ENCODE measurements at places on chromosomes 11 and 22.

- no peak for DNase-seq
Measured at GRCh38 chr11:6362185-6362872, 27.9 kb upstream of the SMPD1 start.

DNA sequence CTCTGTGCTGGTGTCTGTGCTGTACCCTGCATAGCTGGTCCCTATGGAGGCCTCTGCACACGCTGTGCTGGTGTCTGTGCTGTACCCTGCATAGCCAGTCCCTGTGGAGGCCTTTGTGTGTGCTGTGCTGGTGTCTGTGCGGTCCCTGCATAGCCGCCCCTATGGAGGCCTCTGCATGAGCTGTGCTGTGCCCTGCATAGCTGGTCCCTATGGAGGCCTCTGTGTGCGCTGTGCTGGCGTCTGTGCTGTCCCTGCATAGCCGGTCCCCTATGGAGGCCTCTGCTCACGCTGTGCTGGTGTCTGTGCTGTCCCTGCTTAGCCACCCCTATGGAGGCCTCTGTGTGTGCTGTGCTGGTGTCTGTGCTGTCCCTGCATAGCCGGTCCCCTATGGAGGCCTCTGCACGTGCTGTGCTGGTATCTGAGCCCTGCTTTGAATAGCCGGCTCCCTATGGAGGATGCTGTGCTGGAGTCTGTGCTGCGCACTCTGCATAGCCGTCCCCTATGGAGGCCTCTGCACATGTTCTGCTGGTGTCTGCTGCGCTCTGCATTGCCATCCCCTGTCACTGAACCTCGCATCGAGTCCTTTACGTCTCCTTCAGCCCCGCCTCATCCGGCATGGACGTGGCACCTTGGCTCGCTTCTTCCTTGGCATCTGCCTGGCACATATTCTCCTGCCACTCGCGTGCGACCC is 6.2 kb downstream of the NADSYN1 start:
- no peak for DNase-seq

- no peak for DNase-seq
Measured at GRCh38 chr22:32612834-32613233, 138.2 kb downstream of the FBXO7 start.

- DNase-seq: no peak
Measured at GRCh38 chr11:22349491-22349890, 11.3 kb downstream of the SLC17A6 start.

GRCh38 chr11:77172666-77172982 is 44.6 kb downstream of the MYO7A start:
- no peak for DNase-seq

DNA sequence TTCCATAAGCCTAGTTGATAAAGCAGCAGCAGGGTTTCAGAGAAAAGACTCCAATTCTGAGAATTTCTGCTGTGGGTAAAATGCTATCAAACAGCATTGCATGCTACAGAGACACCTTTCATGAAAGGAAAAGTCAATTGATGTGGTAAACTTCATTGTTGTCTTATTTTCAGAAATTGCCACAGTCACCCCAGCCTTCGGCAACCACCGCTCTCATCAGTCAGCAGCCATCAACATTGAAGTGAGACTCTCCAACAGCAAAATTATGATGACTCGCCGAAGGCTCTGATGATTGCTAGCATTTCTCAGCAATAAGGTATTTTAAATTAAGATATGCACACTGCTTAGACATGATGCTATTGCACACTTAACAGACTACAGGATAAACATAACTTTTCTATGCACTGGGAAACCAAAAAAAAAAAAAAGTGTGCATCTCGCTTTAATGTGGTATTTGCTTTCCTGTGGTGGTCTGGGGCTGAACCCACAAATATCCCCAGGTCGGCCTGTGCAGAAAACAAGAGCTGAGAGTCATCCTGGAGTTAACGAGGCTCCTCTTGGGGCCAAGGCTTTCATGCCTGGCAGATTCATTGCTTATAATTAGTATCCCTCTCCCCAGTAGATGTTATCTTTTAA is 192.1 kb downstream of the CTTN start:
- DNase-seq: no peak

GRCh38 chr11:98289617-98290263 is 731.0 kb upstream of the CNTN5 start:
- no peak for DNase-seq

DNA sequence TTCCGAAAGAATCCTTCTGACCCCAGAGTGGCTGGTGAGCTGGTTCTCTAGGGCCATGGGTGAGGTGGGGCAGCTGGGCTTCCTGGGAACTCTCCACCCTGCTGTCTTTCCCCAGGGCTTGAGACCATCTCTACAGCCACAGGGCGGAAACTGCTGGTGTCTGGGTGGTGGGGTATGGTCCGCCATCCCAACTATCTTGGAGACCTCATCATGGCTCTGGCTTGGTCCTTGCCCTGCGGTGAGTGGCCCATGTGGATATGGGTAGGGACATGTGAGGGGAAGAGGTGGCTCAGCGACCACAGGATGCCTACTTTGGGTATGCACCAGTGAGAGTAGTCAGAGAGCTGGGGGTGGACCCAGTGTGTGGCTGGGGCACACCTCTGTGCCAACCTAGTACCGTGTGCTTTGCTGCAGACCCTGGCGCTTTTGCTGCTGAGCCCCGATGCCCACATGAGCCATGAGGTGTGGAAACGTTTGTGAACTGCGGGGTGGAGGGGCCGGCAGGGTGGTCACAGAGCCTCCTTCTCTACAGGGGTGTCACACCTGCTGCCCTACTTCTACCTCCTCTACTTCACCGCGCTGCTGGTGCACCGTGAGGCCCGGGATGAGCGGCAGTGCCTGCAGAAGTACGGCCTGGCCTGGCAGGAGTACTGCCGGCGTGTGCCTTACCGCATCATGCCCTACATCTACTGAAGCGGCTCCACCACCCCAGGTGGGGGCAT is 2.0 kb downstream of the ZNHIT2 start:
- no peak for DNase-seq

DNA sequence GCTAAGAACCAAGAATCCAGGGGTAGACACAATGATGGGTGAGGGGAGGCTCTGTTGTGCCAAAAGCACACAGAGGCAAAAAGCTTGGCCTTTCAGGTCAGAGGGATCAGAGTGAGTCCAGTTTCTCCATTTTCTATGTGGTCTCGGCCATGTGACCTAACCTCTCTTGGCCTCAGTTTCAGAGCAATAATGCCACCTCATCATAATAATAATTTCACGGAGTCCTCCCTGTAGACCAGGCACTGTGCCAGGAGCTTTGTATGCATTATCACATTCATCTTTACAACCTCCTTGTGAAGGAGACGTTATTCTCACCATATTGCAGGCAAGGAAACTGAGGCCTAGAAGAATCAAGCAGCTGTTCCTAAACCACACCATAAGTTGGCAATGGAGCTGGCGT is 120.2 kb downstream of the WT1 start:
- DNase-seq: no peak

DNA sequence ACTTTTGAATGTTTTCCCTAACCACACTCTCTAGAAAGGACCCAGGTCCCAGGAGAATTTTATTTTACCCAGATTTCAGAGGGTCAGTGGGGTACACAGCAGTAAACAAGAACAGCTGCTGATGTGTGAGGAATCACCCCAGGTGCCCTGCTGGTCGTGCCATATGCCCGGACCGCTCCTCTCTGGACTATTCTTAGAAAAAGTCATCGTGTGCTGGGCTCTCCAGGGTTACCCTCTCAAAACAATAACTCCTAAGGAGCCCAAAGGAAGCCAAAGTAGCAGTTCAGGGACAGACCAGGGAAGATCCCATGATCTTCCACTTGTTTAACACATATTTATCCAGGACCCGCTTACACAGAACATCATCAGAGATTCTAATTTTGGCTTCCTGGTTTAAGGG is 29.7 kb downstream of the LRP4 start:
- DNase-seq: no peak

DNA sequence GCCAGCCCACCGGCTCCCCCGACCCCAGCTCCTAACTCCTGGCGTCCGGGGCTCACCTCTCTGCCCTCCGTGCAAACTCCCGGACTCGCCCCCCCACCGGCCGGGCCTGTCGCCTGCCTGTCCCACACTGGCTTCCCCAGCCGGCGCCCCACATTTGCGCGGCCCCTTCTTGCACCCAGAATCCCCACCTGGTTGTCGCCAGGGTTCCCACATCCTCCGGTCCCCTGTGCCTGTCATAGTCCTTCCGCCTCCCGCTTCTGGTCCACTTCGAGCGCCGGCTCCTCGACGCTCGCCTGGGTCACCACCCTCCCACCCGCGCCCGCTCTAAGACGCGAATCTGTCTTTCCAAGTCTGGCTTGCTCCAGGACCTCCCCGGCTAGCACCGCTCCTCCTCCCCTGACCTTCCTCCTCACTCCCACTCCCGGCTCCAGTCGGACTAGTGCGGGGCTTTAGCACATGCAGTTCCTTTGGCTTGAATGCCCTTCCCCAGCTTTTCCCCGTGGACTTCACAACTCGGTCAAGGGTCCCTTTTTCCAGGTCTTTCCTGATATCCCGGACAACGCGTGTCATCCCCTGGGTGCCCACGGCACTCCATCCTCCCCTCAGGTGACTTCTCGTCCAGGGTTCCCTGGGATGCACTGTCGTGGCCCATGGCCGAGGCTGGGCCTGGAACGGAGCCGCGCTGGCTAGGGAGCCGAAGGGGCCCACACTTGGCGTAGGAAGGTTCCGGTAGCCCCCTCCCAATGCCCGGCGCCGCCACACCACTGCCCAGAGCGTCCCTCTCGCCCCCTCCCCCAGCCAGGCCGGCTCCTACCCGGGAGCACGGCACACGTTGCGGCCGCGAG is 635 bp downstream of the SCARF2 start:
- DNase-seq: no peak

DNA sequence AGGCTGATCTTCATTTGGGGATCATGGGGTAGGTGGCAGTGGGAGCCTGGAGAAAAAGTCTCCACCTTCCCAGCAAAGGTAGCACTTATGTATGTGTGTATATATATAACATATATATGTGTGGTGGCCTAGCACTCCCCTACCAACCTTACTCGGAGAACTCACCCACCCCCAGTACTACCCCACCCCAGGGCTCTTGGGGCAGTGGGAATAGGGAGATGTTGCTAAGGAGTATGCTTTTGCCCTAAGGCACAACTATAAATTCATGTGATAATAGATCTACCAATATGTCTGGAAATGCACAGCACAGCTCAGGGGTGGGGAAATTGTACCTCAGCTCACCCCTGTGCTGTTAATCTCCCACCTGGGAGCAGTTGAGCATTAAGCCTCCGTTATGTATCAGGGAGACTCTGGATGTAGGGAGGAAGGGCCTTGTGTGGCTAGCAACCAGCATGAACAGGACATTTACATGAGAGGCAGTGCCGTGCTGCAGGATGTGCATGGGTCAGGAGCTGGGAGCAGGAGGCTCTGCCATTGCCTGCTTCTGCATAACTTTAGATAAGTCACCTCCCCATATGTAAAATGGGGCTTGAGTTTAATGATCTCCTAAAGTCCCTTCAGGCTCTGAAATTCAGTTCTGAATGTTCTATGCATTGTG is 57.3 kb downstream of the C11orf91 start:
- DNase-seq: no peak

- no peak for DNase-seq
Measured at GRCh38 chr11:119193626-119194025, 8.4 kb downstream of the NHERF4 start.

DNA sequence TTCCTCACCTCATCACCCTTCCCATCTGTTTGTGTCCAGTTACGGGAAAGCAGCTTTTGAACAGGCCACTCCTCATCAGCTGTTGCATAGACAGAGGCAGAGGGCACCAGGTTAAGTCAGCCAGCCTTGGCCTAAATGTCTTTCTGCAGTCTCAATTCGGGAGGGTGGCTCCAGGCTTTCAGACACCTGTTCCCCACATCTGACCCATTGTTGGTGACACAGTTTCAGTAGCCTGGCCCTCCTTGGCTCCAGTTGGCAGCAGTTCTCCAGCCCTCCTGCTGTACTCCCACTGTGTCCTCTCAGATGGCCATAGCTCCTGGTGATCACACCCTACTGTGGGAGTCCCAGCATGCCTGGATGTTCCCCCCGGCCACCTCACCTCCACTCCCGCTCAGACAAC is 70.8 kb upstream of the MYOD1 start:
- DNase-seq: no peak

DNA sequence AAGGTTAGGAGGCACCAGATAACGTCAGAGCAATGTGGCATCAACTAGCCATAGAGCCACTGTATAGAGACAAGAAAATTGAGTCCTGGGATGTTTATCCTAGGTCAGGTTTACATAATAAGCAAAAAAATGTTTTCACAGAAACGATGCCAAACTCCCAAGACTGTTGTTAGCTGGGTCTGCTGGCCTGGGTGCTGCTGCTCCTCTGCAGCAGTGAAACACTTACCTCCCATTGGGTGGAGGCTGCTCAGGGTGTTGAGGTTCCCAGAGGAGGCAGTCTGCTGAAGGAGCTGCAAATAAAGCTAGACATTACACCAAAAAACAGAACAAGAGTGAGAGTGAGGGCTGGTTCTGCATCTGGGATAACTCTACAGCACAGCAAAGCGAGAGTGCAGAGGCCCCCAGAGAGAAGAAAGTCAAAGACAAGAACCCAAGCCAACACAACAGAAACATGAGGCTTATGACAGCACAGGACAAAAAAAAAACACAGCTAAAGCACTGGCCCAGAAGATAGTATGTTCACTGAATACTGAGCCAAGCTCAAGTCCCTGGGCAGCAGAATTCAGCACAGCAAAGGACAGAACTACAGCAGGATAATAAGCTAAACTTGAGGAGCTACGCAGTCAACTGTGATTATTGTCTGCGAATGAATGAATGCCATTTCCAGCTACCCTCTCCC is 29.9 kb upstream of the RAPSN start:
- no peak for DNase-seq

DNA sequence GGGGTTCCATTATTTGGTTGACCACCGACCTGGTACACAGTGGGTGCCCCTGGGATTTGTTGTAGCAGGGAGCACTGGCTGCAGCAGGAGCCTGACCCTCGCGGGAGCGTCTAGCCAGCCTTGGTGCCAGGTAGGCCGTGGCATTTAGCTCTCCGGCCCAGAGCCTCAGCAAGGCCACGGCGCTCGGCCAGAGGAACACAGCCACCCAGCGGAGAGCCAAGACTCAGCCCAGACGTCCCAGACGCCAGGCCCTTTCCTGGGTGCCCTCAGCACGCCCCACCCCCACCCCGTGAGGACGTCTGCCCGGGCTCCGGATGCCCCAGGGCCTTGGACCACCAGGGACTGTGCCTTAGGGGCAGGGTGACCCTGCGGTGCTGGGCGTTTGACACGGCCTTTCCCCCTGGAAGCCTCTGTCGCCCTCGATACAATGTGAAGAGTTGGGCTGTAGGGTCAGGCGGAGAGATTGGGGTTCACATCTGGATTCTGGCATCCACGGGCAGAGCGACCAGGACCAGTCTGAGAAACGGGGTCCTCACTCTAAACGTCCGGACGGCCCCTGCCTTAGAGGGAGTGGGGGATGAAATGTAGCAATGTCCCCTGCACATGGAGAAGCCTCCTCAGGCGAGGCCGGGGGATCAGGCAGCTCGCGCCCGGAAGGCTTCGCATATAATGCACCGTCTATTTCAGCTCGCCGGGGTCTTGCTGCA is 99.2 kb upstream of the FGF3 start:
- DNase-seq: no peak
